Non-pigmented ciliary epithelial cell (primary cell): ENCODE measurements at places on chromosomes 1 and 21.
A peak's percentile ranks its signal among the peaks of the same experiment; 100 is the strongest.

GRCh38 chr1:44339731-44340130 is 15.3 kb downstream of the ERI3 start:
- DNase-seq: no peak

GRCh38 chr1:1210726-1211540 is 3.0 kb downstream of the TNFRSF4 start:
- no peak for DNase-seq

GRCh38 chr1:43704838-43705237 is 2.5 kb upstream of the ST3GAL3 start:
- no peak for DNase-seq

DNA sequence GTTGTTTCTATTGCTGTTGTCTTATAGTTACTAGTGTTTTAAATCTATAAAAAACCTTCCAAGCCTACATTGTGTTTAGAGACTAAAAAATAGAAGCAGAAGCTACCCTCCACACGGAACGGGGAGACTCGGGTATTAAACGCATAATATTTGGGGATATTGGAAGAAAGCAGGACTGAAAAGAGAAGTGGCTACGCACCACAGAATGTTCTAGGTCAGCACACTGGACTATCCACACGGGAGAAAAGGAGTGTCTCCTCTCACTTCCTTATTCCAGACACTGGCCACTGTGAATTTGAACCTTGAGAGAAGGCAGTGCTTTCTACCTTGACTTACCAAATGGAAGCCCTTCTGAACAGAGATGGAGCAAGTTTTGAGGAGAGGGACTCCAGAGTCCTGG is 1.0 kb upstream of the OR10J4 start:
- DNase-seq: no peak

GRCh38 chr1:231546693-231547092 is 18.2 kb downstream of the TSNAX start:
- DNase-seq: no peak

DNA sequence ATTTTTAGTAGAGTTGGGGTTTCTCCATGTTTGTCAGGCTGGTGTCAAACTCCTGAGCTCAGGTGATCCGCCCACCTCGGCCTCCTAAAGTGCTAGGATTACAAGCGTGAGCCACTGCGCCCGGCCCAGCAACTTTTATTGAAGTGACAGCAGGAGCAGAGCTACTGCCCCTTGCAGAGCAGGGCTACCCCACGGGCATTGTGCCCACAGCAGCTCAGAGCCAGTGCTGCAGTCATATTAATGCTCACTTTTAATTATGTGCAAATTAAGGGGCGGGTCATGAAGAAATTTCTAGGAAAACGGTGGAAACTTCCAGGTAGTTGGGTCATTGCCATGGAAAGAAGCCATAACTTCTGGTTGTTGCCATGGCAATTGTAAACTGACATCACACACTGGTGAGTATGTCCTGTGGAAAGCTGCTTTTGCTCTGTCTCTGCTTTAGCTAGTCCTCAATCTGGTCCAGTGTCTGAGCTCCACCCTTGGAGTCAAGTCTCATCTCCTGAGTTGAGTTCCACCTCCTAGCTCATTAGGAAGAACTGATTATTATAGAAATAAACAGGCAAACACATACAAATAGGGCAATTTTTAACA is 127.3 kb upstream of the ADGRL4 start:
- DNase-seq: no peak

GRCh38 chr1:19835578-19835977 is 20.5 kb upstream of the RNF186 start:
- no peak for DNase-seq

DNA sequence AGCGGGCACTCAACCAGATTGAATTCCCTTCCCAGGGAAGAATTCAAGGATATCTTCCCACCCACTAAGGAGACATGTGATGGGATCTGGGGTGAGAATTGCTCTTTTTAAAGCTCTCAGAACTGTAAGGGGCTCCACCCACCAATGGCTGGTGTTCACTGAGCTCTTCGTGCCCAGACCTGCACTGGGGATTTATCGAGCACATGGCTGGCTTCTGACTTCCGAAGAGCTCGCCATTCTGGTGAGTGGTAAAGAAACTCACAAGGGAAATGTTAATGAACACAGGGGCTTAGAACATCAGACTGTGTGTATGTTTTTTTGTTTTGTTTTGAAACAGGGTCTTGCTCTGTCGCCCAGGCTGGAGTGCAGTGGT is 9.8 kb downstream of the PADI3 start:
- DNase-seq: no peak

DNA sequence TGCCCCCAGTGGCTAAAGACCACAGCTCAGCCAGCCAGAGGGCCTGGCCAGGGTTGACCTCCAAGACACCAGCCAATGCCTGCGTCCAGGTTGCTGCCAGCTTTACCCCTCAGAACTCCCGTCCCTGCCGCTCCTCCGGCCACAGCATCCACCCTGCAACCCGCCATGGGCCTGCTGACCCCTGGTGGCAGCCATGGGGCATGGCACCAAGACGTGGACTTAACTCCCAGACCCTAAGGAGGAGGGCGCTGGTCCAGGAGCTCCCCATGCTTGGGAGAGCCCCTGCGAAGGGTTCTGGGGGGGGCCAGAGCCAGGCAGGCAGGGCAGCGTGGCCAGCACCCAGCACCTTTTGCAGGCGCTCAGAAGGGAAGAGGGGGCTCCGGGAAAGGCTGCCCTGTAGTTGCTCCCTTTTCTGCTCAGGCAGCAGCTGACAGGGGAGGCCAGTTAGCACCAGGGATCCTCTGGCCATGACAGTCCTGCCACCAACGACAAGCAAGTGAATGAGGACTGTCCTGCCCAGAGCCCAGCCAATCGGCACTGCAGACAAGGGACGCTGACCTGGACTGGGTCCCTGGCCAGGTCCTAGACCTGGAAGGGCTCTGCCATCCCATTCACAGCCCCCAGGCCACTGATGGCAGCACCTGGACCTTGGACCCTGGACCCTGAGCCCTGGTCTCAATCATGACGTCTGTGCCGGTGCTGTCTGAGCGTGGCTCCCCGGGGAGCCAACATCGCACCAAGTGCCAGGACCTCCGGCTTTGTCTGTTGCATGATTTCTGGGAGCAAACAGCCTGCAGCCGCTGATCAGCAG is 246.2 kb downstream of the NPHP4 start:
- DNase-seq: peak; percentile 9

- DNase-seq: no peak
Observed at GRCh38 chr1:162670928-162671663, 38.8 kb downstream of the DDR2 start.
